ENCODE measurements at places on chromosomes 4 and X. TPM values are rescaled to one million over a fixed set of nuclear protein-coding genes. Genes with fewer than 3 reads are reported as not detected.

The CXorf65 gene
- 1.4 TPM for total RNA-seq

The S100G gene
- total RNA-seq = not detected

The FANCB gene
- total RNA-seq = 4.7 TPM

The TGIF2LX gene
- not detected for total RNA-seq

The PPP1R2C gene
- not detected for total RNA-seq

GRCh38 chr4:18645351-18645750 is 623.8 kb upstream of the LCORL start:
- no peaks in the 10 kb centered on the region for H3K27me3 ChIP-seq
- H3K27ac ChIP-seq = no peak overlapping the region
- no peaks in the 10 kb centered on the region for H3K4me1 ChIP-seq
- no peaks in the 10 kb centered on the region for H3K36me3 ChIP-seq
- H3K4me3 ChIP-seq = no peak overlapping the region

DNA sequence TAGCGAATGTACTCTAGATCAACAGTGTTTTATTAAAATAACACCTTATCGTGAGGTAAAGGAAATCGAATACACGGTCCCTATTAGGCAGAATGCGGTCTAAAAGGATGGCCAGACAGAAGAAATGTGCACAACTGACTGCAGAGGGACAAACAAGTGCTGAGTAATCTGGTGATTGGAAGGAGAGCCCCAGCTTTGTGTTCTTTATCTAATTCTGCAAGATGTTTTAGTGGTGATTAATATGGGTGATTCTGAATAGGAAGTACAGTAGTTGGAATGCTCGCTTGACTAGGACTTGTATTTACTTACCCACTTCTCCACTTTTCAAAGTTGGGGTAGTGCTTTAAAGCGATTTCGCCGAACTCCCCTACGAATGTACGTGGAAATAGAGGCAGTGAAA is 1.2 kb downstream of the WDR44 start:
- H3K4me3 ChIP-seq = peak overlapping the region; percentile 72
- peaks cover 3% of the 10 kb centered on the region for H3K4me1 ChIP-seq
- H3K36me3 ChIP-seq = no peaks in the 10 kb centered on the region

DNA sequence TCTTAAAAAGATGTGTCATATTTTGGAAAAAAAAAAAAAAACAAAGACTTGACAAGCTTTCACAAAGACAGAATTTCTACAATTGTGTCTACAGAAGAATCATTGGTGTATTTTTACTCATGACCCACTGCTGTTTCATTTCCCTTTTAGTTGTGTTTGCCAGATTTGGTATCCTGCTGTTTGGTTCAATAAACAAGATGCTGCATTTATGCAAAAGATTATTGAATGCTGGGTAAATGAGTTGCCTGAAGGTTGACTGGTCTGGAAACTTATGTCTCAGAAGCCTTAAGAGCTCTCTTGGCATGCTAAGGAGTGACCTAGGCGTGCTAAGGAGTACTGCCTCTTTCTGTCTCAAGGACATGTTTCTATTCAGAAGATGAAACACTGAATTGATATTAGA is 64.9 kb upstream of the NPY2R start:
- no peak overlapping the region for H3K27ac ChIP-seq
- H3K36me3 ChIP-seq = no peaks in the 10 kb centered on the region
- no peak overlapping the region for H3K4me3 ChIP-seq
- H3K27me3 ChIP-seq = no peaks in the 10 kb centered on the region
- no peaks in the 10 kb centered on the region for H3K4me1 ChIP-seq

GRCh38 chrX:123859409-123859845 is 426 bp upstream of the XIAP start:
- H3K36me3 ChIP-seq = no peaks in the 10 kb centered on the region
- H3K27ac ChIP-seq = peak overlapping the region; percentile 97
- no peaks in the 10 kb centered on the region for H3K27me3 ChIP-seq
- peak overlapping the region; percentile 80 for H3K4me3 ChIP-seq

DNA sequence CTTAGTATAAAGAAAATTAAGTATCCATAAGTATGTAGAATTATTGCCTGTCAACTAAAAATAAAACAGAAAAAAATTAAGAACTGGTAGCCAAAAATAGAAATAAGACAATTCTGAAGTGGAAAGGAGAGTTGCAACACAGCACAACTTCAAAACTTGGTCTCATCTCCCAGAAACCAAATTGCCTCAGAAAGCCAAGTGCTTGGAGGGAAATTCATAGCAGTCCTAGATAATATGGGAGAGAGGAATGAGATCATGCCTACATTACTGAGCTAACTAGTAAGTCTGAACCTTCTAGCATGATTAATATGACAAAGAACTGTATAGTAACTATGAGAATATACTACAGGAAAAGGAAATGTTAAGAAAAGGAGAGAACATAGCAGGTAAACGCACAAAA is 256.5 kb downstream of the LDB2 start:
- H3K4me1 ChIP-seq = no peaks in the 10 kb centered on the region
- H3K27me3 ChIP-seq = no peaks in the 10 kb centered on the region
- no peaks in the 10 kb centered on the region for H3K36me3 ChIP-seq
- H3K4me3 ChIP-seq = no peak overlapping the region
- no peak overlapping the region for H3K27ac ChIP-seq
- DNase-seq = peak; percentile 55

DNA sequence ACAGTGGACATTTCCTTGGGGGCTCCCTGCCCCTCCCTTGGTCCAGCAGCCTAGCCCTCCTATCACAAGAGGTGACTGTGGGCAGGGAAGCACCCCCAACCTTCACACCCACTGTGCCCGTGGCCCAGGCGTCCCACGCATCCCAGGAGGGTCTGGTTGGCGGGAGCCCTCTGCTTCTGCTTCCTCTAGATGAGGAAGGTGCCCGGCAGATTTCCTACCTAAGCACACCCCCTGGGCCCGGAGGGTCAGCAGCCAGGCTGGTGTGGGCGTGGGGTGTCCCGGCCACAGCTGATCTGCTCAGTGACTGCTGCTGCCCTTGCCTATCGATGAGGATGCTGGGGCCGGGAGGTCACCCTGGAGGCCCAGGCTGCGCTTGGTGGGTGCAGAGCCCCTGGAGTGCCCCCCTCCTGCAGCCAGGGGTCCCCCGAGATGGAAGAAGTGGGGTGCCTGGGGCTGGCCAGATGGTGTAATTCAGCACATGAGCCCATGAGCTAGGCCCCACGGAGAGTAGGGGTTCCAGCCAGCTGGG is 12.2 kb downstream of the SH3BP2 start:
- H3K36me3 ChIP-seq = peaks cover 6% of the 10 kb centered on the region
- H3K27me3 ChIP-seq = no peaks in the 10 kb centered on the region
- no peak overlapping the region for H3K4me3 ChIP-seq
- no peak overlapping the region for H3K27ac ChIP-seq
- no peak for DNase-seq
- peaks cover 82% of the 10 kb centered on the region for H3K4me1 ChIP-seq

- no peak overlapping the region for H3K4me3 ChIP-seq
- peaks cover 45% of the 10 kb centered on the region for H3K27me3 ChIP-seq
- no peaks in the 10 kb centered on the region for H3K36me3 ChIP-seq
- peaks cover 4% of the 10 kb centered on the region for H3K4me1 ChIP-seq
- no peak overlapping the region for H3K27ac ChIP-seq
- DNase-seq = no peak
Observed at GRCh38 chrX:13828392-13828791, 11.5 kb upstream of the GPM6B start.

GRCh38 chrX:74249963-74250362 is 54.0 kb upstream of the ZCCHC13 start:
- no peaks in the 10 kb centered on the region for H3K4me1 ChIP-seq
- H3K27ac ChIP-seq = no peak overlapping the region
- H3K36me3 ChIP-seq = peaks cover 2% of the 10 kb centered on the region

DNA sequence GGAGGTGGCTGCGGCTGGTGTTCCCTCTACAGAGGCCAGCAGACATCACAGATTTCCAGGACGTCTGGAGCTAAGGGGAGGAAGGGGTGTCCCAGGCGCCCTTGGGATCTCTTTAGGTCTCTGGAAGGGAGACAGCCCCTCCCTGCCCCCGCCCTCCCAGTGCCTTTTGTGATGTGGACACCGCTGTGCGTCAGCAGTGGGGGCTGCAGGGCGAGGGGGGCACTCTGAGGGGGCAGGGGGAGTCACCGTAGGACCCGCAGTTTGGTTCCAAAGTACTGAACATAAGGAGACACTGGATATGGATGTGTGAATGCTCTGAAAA is 25.6 kb upstream of the MXD4 start:
- H3K27me3 ChIP-seq = no peaks in the 10 kb centered on the region
- H3K36me3 ChIP-seq = no peaks in the 10 kb centered on the region
- H3K4me1 ChIP-seq = peaks cover 32% of the 10 kb centered on the region
- H3K27ac ChIP-seq = no peak overlapping the region
- no peak overlapping the region for H3K4me3 ChIP-seq

DNA sequence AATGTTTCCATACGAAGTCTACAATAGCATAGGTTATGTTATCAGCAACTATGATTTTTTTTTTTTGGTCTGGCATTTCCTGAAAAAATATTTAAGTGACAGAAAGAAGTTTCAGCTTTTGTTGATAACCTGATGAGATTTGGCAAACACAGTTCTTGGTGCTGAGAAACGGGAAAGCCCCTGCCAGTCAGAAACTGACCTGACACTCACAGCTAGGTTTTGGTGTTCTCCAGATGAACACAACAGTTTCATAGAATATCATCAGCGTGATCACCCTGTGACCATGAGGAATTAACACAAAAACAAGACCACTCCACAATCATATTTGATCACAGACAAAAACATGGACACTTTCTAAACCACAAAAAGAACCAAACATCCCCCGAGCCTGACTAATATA is 152.5 kb upstream of the DCAF8L1 start:
- H3K4me1 ChIP-seq = no peaks in the 10 kb centered on the region
- no peaks in the 10 kb centered on the region for H3K27me3 ChIP-seq
- H3K27ac ChIP-seq = no peak overlapping the region
- DNase-seq = no peak
- H3K4me3 ChIP-seq = no peak overlapping the region

- H3K4me1 ChIP-seq = no peaks in the 10 kb centered on the region
- H3K27ac ChIP-seq = no peak overlapping the region
- no peaks in the 10 kb centered on the region for H3K27me3 ChIP-seq
- no peaks in the 10 kb centered on the region for H3K36me3 ChIP-seq
- H3K4me3 ChIP-seq = no peak overlapping the region
- no peak for DNase-seq
Observed at GRCh38 chr4:177484613-177485021, 42.4 kb upstream of the AGA start.

DNA sequence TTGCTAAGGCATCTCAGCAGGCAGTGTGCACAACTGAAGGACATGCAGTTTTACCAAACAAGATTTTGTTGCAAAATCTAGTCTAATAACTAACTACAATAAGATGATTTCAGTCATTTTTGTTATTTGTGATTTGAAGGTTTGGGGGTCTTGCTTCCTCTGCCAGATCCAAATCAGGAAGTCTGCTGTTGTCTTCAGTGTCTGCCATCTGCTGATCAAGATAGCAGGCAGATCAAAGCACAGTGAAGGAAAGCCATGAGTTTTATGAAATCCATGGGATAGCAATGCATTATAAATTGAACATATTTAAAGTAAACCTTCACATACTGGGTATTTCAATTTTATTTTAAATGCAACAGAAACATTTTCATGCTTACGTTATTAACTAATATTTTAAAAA is 169.1 kb upstream of the ETNPPL start:
- DNase-seq = no peak
- no peaks in the 10 kb centered on the region for H3K27me3 ChIP-seq
- H3K27ac ChIP-seq = no peak overlapping the region

DNA sequence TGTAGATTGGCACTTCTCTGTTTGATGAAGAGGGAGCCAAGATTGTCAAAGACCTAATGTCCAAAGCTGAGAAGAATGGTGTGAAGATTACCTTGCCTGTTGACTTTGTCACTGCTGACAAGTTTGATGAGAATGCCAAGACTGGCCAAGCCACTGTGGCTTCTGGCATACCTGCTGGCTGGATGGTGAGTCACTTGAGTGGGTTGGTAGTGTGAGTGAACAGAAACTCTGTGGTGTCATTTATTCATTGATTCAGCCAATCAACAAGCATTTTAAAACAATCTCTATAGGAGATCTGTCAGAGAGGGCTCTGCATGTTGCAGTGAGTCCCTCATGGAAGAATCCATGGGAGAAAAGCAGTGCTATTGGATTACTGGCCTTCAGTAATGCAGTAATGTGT is 16.3 kb downstream of the TAF9B start:
- peaks cover 2% of the 10 kb centered on the region for H3K27me3 ChIP-seq
- no peak overlapping the region for H3K4me3 ChIP-seq
- H3K27ac ChIP-seq = no peak overlapping the region
- H3K4me1 ChIP-seq = no peaks in the 10 kb centered on the region
- peaks cover 27% of the 10 kb centered on the region for H3K36me3 ChIP-seq
- DNase-seq = no peak

GRCh38 chr4:31009926-31010325 is 289.8 kb downstream of the PCDH7 start:
- no peak overlapping the region for H3K27ac ChIP-seq
- H3K36me3 ChIP-seq = no peaks in the 10 kb centered on the region
- DNase-seq = no peak
- no peak overlapping the region for H3K4me3 ChIP-seq
- no peaks in the 10 kb centered on the region for H3K27me3 ChIP-seq

DNA sequence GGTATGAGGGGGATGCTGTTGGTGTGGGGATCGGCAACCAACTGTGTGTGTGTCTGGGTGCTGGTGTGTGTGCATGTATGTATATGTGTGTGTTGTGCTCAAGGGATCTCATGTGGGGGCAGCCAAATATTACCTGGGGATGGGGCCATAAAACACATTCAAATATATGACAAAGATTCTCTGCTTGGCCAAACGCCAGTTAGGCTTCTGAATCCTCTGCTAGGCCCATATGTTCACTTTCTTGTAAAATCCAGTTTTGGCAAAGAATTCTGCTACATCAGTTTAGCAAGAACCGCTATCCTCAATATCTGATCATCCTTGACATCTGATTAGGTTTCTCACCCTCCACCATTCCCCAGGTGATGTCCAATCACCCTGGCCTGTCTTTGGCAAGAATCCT is 106.6 kb downstream of the RASL11B start:
- H3K36me3 ChIP-seq = no peaks in the 10 kb centered on the region
- H3K27me3 ChIP-seq = no peaks in the 10 kb centered on the region
- H3K4me1 ChIP-seq = no peaks in the 10 kb centered on the region
- no peak overlapping the region for H3K27ac ChIP-seq

GRCh38 chrX:152988536-152989291 is 5.2 kb downstream of the PNMA5 start:
- H3K4me3 ChIP-seq = no peak overlapping the region
- H3K27me3 ChIP-seq = peaks cover 7% of the 10 kb centered on the region
- H3K27ac ChIP-seq = no peak overlapping the region

DNA sequence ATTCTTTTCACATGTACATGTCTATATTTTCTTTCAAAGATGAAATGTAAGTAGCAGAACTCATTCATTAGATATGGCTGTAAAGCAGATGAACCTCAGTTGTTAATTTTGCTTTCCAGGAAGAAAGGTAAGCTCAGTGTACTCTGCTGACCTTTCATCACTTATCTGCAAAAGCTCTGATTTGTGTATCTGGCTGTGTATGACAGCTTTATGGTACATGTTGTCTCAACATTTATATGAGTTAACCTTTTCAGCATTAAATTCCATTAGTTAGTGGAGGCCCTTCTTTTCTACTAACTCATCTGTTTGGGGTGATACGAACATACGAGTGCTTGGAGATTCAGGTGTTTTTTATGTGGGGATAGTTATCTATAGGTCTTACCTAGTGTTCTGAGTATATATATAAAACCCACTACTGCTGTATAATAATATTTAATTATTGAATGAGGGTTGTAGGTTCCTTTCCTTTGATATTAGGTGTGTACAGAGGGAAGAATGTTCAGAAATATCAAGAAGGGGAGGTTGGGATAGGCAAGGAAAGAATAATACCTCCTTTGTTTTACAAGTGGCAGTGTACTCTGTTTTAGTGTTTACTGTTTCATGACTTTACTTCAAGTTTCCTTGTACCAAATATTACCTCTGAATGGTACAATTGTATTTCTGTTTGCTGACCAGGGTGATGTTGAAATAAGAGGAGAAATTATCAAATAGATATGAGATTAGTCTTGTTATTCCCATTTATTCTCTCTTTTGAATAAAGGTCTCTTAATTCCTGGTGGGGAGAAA is 395.5 kb downstream of the ARHGAP24 start:
- DNase-seq = no peak
- H3K4me1 ChIP-seq = peaks cover 3% of the 10 kb centered on the region
- no peak overlapping the region for H3K27ac ChIP-seq
- H3K4me3 ChIP-seq = no peak overlapping the region
- no peaks in the 10 kb centered on the region for H3K27me3 ChIP-seq

All from muscle of leg (tissue), 16 donors.